ENCODE measurements at places on chromosomes 5 and 9. TPM values are rescaled to one million over a fixed set of nuclear protein-coding genes. Genes with fewer than 3 reads are reported as not detected.

PDLIM4 gene
- polyA plus RNA-seq = 35.1 TPM

GNPDA1 gene
- 37.1 TPM for polyA plus RNA-seq

NDUFS4 gene
- polyA plus RNA-seq = 143 TPM

FBP1 gene
- 2.2 TPM for polyA plus RNA-seq

SPARC gene
- polyA plus RNA-seq = 1,307 TPM

PCBD2 gene
- 11.5 TPM for polyA plus RNA-seq
